Thyroid gland (tissue), 4 donors: ENCODE measurements at places on chromosomes 4 and X. TPM values are rescaled to one million over a fixed set of nuclear protein-coding genes. Genes with fewer than 3 reads are reported as not detected.

- no peak for DNase-seq
Measured at GRCh38 chrX:42748067-42748850, 29.7 kb downstream of the PPP1R2C start.

The TLR8 gene
- total RNA-seq, result 0.73 TPM

The EDNRA gene
- 6.1 TPM for total RNA-seq

The RBPJ gene
- 60.4 TPM for total RNA-seq

The FREM3 gene
- not detected for total RNA-seq

DNA sequence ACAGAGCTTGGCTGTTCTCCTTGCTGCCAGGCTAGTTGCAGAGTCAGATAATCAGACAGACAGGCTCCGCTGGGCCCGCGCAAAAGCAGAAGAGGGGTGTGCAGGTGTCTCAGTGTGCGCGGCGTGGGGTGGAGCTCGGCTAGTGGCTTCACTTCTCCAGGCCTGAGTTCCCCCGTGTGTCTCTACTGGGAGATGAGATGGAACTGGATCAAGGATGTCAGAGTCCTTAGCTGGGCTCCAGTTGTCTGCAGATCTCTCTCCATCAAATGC lies 21.1 kb downstream of the HTRA3 start:
- DNase-seq, result no peak

DNA sequence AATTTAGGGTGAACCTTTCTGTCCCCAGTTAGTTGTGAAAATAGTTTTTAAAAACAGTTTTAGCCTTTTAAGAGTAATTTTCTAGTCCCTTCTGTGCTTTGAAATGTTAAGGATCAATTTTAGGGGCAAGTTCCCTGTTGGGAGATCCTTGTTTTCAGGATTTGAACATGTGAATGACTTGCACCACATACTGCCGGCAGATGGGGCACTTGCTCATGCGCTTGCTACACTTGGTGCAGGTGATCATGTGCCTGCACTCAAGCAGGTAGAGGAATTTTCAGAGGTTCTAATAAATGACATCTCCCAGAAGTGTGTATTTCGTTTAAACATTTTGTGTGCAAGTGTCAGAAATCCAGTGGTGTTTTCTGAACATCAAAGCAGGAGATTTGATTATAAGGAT lies 195.9 kb downstream of the CHM start:
- peak; percentile 49 for DNase-seq

The FAM47A gene
- 0.11 TPM for total RNA-seq

GRCh38 chrX:95762716-95763115 lies 921.9 kb upstream of the DIAPH2 start:
- no peak for DNase-seq

GRCh38 chr4:110245577-110245976 lies 47.2 kb upstream of the ELOVL6 start:
- no peak for DNase-seq

- DNase-seq, result no peak
Measured at GRCh38 chr4:80060804-80061203, 12.2 kb downstream of the ANTXR2 start.

- DNase-seq, result no peak
Measured at GRCh38 chr4:99950913-99951254, 809 bp upstream of the H2AZ1 start.

The TMEM35A gene
- total RNA-seq, result 2.1 TPM

GRCh38 chrX:11531226-11531625 lies 134.5 kb downstream of the ARHGAP6 start:
- DNase-seq, result no peak

The SASH3 gene
- 1.8 TPM for total RNA-seq

DNA sequence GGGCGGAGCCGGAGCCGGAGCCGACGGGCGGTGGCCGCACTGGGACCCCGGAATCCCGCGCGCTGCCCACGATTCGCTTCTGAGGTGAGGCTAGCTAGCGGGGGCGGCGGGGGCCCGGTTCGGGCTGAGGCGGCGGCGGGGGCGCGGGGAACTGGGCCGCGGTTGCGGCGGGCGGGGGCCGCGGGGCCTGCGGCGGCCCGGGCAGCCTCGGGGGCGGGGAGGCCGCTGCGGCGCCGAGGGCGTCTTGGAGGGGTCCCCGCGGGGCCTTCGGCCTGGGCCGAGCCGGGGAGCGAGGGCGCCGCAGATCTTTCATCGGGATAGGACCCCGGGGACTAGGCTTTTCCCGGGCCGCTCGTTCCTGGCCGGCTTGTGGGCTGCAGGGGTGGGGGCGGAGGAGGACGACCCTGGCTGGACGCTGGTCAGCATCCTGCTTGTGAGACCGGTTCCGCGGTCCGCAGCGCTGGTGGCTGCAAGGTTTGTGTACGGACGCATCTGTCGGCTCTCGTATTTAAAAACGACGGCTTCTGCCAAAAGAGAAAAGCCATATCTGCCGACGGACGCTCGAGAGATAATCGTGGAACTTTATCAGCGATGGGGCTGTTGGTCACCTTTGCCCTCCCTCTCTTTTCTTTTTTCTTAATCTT lies 419 bp downstream of the ADD1 start:
- DNase-seq, result peak; percentile 76

DNA sequence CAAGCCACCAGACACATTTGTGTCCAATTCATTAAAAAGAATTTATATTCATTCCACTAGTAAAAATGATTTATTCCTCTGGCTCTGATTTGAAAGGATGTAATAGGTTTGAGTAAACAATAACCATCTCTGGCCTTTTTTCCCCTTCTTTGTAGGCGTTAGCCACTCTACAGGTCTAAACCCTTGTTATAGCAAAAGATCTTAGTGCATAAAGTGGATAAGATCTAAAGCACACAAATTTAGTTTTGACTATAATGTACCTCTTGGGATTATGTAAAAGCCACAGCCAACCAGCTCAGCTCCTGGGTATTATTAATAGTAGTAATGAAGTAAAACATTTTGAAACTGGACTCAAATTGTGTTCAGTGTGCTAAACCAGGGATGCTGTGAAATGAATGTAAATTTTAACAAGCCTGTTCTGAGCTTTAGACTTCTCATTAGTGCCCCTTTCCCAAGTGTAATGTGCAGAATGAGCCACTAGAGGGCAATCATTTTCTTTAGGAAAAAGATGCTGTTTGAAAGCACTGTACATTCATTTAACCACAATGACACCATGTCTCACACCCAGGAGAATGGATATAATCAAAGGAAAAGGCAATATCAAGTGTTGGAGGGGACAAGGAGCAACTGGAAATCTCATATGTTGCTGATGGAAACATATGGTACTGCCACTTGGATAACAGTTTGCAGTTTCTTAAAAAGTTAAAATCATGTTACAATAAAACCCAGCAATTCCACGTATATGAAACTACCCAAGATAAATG lies 69.7 kb downstream of the KLHL8 start:
- peak; percentile 39 for DNase-seq

DNA sequence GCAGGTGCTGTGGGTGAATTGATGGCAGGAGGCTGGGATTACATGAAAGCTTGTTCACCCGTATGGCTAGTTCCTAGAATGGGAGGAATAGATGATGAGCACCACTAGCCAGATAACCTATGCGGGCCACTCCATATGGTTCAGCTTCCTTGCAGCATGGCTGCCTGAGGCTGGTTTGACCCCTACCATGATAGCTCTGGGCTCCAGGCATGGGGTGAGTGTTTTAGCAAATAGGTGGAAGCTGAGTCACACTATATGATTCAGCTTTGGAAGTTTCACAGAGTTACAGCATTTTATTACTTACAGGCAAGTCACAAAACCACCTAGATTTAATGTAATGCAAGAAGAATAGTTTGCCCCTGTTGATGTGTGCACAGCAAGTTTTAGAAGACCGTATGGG lies 603.2 kb downstream of the STIM2 start:
- DNase-seq, result no peak

- DNase-seq, result no peak
Measured at GRCh38 chr4:107838861-107839565, 14.3 kb downstream of the SGMS2 start.

DNA sequence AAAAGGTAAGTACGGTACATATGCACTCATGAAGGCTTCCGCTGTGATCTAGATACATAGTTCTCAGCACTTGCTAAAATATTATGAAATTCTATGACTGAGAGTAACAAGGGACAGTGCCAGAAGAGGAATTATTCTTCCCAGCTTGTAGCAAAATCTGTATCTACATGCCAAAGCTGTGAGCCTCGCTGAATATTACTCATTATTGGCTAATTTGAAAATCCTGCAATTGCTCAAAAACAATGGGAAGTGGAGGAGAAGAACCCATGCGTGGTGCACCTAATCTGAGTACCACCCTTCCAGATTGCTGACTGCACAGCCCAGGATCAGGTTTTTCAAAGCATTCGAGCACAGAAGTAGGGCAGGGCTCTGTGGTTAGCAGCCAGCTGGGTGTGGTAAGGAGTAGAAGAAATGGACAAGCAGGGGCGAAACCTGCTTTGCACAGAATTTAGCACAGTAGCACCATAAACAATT lies 17.4 kb upstream of the PDCL2 start:
- no peak for DNase-seq

The FAM241A gene
- 3.4 TPM for total RNA-seq
